ENCODE measurements at places on chromosomes 3 and 15.

DNA sequence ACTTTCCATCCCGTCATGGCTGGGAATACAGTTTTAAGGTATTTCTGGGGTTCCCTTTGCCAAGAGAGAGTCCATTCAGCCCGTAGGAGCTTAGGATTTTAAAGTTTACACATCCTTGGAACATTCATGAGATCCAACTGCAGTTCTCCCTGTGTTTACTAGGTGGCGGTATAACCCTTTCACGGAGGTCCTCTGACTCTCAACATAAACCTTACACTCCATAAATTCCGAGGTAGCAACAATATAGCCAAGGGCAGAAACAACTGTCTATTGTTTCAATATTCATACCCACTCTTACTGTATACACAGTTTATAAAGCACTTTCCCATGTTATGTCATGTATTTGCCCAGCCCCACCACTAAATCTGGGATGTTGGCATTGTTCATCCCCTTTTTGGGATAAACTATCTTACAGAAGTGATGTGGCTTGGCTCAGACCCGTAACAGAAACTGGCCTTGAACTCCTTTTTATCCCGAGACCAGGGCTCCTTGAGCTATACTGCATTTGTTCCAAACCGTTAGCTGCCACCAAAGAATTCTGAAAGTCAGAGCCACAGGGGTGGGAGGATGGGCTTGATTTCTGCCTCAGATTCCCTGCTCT, 69.2 kb upstream of the COL6A5 start:
- DNase-seq = no peak

GRCh38 chr3:94967196-94967595, 904.3 kb downstream of the NSUN3 start:
- DNase-seq = no peak

DNA sequence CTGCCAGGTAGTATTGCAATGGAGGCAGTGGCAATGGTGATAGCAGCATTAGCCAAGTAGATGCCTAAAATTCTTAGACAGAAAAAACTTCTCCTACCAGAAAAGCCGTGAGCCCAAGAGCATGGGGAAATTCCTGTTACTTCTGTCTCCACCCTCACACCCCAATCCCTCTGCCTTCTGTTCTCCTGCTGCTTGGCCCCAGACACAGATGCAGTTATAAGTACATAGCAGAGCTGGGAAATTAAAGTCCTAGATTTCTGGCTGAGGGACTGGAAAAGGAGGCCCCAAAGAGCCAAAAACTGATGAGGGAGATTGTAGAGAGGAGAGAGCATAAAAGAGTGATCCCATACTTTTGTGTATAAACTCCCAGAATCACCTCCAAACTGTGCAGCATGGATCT, 166.9 kb downstream of the SMAD6 start:
- DNase-seq = no peak

- no peak for DNase-seq
Observed at GRCh38 chr3:177935047-177935446, 601.2 kb upstream of the KCNMB2 start.

DNA sequence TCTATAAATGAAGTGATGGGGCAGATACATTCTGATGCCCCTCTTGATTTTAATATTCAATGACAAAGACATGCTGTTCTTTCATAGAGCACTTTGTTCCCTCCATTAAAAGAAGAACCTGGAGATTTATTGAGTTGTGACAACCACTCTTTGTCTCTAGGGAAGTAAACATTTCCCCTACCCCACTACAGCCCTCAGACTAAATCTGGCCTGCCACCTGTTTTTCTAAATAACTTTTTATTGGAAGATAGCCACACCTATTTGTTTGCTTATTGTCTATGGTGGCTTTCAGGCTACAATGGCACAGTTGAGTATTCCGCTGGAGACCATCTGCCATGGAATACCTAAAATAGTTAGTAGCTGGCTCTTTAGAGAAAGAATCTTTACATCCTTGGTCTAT, 41.2 kb upstream of the ZNF385D start:
- DNase-seq = no peak

DNA sequence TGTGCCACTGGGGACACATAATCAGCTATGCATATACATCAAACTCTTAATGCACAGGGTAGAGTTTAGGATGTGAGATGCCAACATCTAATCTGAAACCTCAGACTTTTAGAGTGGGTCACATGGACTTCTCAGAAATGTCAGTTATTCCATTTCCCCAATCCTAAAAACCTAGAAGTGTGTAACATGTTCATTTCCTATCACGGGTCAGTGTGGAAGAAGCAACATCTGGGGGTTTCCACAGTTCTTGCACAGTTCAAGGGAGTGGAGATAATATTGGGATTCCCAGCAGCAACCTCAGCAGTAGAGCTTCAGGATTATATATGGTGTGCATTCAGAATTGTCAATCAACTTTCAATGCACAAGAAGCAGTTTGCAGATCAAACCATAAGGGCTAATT, 44.4 kb upstream of the SPRED1 start:
- DNase-seq = no peak

- DNase-seq = no peak
Observed at GRCh38 chr3:172877011-172877410, 126.5 kb downstream of the ECT2 start.

DNA sequence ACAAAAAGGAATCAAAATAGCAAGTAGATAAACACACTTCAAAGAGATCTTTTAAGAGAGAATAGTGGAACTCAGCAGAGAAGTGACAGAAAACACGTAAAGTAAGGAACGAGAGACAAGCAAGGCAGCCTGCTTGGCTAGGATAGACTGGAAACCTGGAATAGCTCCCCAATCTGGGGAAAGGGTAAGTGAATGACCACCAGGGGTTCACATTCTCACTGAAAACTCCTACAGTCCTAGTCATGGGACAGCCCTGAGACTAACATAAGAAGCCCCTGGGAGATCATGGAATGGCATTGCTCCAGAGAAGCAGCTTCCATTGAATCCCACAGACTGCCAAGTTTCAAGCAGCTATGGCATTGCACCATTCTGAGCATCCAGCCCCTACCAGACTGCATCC, 363.6 kb upstream of the ARPP21 start:
- DNase-seq = no peak

DNA sequence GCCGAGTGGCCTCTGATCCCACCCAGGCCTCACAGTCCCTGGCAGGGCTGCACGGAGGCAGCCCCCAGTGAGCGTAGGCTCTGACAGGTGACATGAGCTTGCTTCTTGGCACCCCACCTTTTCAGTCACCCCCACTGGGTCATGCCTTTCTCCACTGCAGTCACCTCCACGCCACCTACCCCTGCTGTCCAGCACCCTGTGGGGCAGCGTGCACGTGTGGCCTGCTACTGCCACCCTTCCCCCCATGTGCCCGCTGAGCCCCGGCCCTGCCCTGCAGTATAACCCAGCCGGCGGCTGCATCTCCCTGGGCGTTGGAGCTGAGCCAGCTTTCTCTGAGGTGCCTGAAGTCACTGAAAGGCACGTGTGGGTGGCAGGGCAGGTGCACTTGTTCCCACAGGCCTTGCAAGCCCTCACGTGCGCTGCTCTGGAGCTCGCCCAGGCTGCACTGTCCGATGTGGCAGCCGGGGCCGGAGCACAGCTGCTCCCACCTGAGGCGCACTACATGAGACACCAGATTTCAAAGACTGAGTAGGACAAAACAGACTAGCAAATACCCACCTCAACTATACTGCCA, 65.6 kb downstream of the NIPA2 start:
- no peak for DNase-seq

DNA sequence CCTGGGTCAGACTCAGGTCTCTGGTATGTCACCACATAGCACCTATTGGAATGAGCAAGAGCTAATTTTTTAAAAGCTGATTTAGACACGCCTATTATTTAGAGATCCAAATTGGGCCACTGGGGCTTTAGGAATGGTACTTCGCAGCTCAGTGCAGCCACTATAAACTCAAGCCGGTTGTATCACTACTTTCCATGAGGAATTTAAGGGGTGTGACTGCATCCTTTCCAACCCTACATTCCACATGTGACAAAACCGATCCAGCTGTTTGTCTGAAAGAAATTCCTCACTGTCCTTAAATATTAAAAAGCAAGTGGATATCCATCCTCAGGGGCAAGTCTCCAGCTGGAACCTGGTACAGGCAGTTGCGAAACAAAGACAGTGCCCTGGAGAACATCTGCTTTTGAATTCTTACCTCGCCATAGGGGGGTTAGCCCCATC, 12.8 kb downstream of the VGLL3 start:
- DNase-seq = no peak

- DNase-seq = no peak
Observed at GRCh38 chr3:161766331-161766730, 269.7 kb downstream of the OTOL1 start.

- DNase-seq = no peak
Observed at GRCh38 chr3:28317438-28318022, 31.0 kb upstream of the ZCWPW2 start.

DNA sequence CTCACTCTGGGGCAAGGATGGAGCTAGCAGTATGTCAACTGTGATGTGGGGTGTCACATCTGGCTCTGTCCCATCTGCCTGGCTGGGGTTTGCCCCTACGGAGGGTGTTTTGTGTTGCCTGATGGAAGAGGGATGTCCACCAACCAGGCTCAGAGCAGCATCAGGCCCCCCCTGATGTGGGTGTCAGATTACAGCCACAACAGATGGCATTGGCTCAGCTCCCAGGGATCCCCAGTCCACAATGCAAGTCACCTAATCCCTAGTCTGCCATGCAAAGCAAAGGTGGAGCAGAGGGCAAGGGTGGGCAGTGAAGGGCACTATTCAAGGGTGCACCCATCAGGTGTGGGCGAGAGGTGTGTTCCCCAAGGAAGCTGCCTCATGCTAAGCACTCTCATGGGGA, 48.9 kb upstream of the AMOTL2 start:
- no peak for DNase-seq

DNA sequence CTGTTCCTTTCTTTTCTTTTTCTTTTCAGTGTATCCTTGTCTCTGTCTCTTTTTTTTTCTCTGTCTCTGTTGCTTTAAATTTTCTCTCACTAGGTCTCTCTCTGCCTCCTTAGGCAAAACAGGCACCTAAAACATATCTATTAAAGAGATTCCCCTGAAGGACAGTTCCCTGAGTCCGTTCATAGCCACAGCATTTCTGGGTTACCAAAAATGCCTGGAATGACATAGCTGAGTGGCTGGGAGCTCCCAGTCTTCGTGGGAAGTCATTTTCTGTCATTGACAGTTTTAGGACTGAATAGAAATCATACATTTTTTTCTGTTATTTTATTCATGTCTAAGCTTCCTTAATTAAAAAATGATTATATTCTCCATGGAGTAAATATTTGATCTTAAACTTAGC, 323.8 kb upstream of the AZI2 start:
- no peak for DNase-seq

DNA sequence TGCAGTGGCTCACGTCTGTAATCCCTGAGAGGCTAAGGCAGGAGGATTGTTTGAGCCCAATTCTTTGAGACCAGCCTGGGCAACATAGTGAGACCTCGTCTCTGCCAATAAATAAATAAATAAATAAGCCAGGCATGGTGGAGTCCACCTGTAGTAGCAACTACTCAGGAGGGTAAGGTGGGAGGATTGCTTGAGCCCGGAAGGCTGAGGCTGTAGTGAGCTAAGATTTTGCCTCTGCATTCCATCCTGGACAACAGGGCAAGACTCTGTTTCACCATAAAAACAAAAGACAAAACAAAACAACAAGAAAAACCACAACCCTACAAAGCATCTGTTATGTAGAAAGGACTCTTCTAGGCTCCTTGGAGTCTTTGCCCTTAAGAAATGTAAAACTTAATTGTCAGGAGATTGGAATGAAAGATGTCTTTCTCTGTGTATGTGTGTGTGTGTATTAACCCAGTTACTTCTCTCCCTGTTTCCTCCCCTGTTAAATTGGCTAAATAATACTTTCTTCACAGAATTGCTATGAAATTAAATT, 9.5 kb downstream of the NECTIN3 start:
- DNase-seq = no peak

DNA sequence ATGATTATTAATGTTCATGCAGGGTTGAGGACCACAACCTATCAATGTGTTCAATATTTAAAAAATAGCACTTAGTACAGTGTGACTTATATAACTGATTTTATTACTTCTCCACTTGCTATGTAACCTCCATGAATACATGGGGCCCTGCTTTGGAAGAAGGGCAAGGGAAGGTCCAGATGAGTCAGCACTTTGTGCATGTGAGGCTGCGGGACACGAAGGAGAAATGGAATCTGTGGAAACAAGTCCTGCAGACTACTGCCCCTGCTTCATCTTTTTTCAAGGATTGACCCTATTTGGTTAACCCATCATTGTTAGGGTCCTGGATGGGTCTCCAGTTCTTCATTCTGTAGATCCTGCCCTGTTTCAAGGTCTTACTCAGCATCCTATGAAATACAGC, 1.6 kb downstream of the NXPE3 start:
- no peak for DNase-seq

- DNase-seq = no peak
Observed at GRCh38 chr15:27645672-27646071, 453.4 kb downstream of the OCA2 start.

Measured in activated T-helper 1 cell treated with anti-CD3 and anti-CD28 coated beads, Interleukin-2, amount 50 U/mL, for 16 hours (primary cell).